ENCODE measurements at places on chromosomes 11 and 22.

DNA sequence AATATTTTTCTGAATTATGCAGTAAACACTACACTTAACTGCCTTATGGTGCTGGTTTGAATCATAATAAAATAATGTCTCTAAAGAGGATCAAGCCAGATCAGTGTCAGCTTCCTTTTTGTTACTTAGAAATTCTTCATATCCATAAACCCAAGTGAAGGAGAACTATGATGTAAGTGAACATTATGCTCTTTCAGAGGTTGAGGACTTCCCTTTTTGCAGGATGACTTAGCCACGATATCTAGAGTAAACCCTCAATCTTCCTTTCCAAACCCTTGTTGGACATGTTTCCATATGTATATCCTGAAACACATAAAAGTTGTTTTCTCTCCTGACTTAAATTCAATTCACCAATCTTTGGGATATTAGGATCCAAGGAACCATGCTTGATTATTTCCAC, 19.1 kb downstream of the OR8D1 start:
- DNase-seq, result no peak

DNA sequence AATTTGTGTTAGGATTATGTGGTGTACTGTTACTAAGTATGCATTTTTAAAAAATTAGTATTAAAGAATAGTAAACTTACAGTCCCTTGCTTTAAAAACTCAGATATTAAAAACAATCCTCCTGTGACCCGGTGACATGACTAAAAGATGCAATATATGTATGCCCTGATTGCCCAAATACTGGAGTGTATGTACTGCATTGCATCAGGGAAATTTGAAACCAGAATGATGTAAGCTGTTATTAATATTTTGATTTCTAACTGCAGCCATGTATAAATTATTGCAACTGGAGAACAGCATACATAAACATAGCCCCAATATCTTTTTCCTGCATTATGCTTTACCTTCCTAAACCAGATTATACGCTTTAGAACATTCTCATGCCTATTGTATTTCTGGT, 3.7 kb upstream of the HSPA8 start:
- no peak for DNase-seq

DNA sequence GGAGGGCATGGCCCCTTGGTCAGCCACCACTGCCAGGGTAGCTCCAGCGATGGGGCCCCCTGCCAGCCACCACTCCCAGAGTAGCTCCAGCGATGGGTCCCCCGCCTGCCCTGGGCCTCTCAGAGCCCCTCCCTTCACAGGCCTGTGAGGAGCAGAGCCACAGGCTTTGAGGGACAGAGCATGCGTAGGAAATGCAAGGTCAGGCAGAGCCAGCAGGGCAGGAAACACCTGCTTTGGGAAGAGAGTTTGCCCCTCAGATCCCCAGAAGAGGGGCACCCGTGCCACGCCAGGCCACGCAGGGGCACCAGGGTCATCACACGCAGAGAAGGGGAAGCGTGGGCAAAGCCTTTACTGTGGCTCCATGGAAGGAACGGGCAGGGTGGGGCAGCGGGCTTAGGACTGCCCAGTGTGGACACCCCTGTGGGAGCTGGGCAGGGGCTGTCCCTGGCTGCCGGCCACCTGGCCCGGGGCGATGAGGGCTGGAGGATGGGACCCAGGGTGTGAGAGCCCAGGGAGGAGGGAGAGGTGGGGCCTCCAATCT, 477.8 kb downstream of the BRD1 start:
- no peak for DNase-seq

DNA sequence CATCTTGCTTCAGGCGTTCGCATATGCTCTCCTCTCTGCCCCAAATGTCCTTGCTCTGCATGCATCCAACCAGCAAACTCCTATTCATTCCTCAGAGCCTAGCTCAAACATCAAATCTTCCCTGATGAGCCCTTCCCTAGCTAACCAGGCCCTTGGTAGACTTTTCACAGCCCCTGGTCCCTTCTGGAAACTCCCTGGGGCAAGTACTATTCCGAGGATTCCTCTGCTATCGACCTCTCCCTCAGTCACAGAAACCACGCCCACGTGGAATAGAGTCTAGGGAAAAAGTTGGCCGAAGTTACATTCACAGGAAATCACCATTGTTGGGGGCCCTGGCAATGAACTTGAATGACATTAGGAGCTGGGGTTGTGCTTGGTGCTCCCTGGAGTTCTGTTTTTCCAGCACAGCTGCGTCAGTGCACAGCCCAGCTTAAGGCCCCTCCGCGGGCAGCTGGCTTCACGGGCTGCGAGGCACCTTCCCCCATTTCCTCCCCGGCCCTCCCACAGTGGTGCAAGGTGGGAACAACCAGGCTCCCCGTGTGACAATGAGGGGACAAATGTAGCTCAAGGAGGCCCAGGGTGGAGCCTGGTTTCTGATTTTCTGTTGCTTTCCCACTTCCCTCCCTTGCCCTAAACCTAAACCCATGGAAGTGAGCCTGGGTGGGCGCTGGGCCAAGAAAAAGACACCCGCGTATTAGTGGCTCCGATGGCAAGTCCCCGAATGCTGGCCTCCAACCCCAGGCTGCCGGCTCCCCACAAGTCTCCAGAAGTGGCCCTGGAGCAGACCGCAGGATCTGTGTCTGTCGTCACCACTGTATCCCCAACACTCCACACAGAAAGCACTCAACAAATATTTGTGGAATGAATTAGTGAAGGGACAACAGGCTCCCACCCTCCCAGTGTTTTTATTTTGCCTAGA, 4.3 kb upstream of the ATP5MGL start:
- no peak for DNase-seq

DNA sequence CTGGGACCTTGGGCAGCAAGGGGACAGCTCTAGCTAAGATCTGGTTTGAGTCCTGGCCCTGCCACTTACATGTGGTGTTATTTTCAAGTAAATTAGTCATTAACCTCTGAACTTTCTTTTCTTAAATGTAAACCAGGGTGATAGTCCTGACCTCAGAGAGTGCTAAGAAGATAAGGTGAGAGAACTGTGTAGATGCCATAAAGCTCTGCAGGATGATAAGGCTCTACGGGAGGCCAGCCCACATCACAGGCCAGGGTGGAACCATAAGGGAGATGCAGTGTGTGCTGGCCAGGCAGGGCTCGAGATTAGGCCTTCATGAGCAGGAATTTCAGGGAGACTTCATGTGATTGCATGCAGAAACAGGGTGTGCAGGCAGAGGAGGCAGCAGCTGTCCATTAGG, 24.2 kb downstream of the NECTIN1 start:
- DNase-seq, result no peak

DNA sequence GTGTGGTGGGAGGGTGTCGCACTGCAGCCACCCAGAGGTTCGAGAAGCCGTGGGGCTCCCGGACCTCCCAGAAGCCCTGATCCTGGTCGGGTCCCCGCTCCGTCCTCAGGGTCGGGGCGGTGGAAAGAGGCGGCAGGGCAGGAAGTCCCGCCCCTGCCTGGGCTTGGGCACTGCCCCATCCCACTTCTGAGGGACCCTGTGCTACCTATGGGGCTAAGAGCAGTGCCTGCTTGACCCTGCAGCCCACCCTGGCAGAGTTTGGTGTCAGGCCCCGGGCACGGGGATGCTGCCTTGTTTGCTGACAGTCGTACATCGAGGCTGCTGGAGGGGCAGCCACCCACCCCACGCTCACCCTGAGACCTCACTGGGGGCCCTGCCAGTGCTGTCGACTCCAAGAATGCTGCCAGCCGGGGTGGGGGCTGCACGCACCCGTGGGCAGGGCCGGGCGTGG, 19.4 kb downstream of the RNH1 start:
- DNase-seq, result no peak

- DNase-seq, result no peak
These were observed 29.5 kb downstream of the APOL5 start for GRCh38 chr22:35746946-35747703.

DNA sequence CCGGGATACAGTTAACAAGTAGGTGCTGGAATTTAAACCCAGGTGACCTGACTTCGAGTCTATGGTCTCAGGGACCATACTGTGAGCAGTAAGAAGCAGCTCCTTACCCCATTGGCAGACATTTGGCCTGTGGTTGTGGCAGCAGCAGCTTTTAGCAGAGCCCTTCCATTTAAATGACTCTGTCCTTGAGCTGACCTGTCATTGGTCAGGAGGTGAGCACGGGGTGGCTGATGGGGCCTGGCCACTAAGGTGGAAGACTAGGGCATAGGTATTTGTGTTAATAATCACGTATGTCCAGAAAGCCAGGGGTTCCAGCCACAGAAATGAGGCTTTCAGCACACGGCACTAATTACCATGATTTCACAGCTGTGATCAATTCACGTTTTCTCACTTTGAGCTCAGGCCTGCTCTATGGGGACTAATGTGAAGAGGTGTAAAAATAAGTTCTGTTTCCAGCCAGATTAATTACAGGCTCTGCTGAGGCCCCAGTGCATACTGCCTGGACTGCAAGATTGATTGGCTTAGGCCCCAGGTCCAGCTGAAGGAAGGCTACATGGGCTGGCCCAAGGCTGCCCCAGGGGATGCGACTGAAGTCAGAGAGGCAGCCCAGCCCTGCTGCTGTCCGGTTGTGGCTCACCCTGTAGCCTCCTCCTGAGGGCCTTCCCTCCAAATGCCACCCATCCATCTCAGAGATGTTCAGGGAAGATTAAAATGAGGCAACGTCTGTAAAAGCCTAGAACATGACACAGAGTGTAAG, 76.0 kb downstream of the FDX1 start:
- no peak for DNase-seq

- no peak for DNase-seq
These were observed 20.2 kb downstream of the MS4A6E start for GRCh38 chr11:60347084-60347797.

DNA sequence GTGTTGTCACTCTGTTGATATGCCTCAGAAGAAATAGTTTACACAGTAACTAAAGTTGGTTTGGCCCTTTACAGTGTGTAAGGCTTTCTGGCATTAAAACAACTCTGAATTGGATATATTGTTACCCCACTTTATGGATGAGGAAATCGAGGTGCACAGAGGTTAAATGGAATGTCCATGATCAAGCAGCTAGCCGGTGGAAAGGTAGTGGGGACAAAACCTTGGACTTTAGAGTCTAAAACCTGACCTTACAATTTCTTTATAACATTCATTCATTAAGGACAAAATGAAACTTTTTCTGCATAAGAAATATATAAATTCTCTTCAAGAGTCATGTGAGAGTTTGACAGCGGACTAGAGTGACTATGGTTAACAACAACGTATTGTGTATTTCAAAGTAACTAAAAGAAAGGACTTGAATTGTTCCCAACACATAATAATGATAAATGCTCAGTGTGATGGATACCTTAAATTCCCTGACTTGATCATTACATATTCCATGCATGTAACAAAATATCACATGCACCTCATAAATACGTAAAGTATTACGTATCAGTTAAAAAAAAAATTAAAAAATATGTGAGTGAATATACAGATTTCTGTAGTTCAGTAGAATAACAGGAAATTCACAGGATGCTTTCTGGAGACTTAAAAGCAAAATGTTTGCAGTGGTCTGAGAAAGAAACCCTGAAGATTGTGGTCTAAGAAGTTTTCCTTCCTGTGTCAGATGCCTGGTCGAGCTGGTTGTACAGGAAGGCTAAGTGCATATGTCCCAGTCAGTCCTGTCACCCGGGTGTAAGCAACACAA, 51.0 kb downstream of the TEAD1 start:
- no peak for DNase-seq

DNA sequence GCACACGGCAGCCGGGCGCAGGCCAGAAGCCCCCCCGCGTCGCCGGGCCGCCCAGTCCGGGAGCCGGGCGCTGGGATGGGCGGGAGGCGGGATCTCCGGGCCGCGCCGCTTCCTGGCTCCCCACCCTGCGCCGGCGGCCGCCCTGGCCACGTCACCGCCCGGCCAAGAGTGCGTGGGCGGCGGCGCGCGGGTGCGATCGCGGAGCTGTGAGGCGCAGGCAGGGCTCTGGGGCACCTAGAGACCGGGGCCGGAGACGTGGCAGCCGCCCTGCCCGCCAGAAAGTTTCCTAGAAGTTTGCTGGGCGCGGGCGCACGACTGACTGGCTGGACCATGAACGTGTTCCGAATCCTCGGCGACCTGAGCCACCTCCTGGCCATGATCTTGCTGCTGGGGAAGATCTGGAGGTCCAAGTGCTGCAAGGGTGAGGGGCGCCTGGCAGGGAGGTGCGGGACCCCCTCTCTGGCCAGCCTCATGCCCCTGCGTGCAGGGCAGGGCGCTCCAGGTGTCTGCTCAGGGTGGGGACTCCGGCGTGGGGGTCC, at the start of gene KDELR3:
Gene KDELR3, plus strand, starts transcription at position 193 of the 539 bp plus-strand sequence. Its CDS starts 138 bp downstream, at position 331.
- DNase-seq, result no peak

Measured in central memory CD8-positive, alpha-beta T cell (primary cell).